Left lung (tissue), 14 donors: ENCODE measurements at places on chromosomes 3 and 15. TPM values are rescaled to one million over a fixed set of nuclear protein-coding genes. Genes with fewer than 3 reads are reported as not detected.

- DNase-seq: no peak
These were observed 33.6 kb downstream of the INTS14 start for GRCh38 chr15:65577129-65577996.

- no peak for DNase-seq
These were observed 16.8 kb upstream of the FBLN2 start for GRCh38 chr3:13532085-13532484.

GRCh38 chr15:44034933-44035624, 160.0 kb downstream of the FRMD5 start:
- no peak for DNase-seq

DNA sequence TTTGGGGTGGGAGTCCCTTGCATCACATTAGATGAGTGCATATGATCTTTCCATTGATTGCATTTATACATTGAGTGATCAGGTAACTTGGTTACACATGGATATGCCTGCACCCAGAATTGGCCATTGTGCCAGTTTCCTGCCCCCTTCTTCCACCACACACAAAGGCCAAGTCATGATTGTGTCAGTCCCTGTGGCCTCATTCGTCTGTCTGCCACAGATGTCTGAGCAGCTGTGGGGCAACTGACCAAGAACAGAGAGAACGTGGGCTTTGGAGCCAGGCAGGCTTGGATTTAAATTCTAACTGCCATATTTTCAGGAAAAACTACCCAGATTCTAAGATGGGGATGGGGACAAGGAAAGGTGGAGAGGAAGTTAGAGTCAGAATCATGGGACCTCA, 27.0 kb downstream of the CCNL1 start:
- no peak for DNase-seq

DNA sequence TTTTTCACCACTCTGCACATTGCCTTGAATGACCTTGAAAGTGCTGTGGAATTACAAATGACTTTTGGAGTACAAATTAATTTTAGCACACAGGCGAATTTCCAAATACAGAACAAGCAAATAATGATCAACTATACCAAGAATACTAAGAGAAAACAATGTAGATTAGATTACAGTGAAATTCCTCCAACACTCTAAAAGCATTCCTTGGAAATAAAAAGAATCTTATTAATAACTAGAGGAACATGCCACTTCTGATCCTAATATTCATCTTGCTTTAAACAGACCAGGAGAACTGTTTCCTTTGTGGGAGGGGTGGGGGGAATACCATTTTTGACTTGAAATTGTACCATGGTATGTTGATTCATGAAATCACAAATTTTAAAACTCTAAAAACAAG, 167.5 kb downstream of the SUCLG2 start:
- DNase-seq: no peak

CCDC39 gene
- 10.6 TPM for polyA plus RNA-seq

GRCh38 chr3:111768571-111769100, 90.4 kb upstream of the PHLDB2 start:
- no peak for DNase-seq
